Activated CD8-positive, alpha-beta memory T cell treated with anti-CD3 and anti-CD28 coated beads for 4 hours (primary cell): ENCODE measurements at places on chromosomes 1 and 21.

GRCh38 chr1:226404063-226404903 is 3.6 kb downstream of the PARP1 start:
- DNase-seq = no peak

- DNase-seq = no peak
Observed at GRCh38 chr1:47469910-47470309, 32.1 kb downstream of the FOXD2 start.

DNA sequence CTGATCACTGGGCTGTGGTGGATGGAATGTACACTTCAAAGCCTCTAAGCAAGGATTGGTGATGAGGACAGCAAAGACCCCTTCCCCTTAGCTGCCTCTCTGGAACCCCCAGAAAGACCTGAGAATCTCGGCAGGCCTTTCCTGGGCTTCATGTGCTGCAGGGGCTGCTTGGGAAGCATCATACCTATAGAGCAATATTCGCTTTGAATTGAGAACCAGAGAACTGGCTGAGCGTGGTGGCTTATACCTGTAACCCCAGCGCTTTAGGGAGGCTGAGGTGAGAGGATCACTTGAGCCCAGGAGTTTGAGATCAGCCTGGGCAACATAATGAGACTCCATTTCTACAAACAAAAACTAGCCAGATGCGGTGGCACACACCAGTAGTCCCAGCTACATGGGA is 22.0 kb downstream of the CSF1 start:
- no peak for DNase-seq

- DNase-seq = no peak
Observed at GRCh38 chr1:27106561-27107323, 48.2 kb downstream of the SLC9A1 start.

DNA sequence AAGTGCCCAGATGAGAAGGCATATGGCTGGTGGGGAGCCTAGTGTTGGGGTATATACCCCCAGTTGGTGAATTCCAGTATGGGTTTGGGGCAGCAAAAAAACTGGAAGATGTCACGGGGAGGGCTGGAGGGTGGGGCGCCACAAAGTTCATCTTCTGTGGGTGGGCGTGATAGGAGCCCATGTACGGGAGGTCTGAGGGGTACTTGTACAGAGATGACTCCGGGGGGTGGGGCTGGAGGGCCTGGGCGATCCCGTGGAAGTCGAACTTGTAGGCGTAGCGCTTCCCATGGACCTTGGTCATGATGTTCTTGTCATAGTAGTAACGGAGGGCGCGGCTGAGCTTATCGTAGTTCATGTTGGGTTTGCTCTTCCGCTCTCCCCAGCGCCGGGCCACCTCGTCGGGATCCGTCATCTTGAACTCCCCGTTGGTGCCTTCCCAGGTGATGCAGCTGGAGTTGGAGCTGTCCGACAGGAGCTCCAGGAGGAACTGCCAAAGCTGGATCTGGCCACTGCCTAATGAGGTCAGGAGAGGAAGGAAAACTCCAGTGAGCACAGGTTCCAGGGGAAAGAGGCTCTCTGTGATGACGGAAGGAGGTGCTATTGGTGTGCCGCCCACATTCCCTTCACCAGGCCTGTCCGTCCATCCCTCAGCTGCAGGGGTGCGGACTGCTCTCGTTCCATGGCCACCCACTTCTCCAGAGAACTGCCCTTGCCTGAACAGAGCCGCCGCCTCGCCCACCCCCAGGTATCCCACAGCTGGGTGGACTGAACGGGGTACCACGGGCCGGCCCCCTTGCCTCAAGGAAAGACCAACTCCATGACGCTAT is 114.7 kb downstream of the ERG start:
- no peak for DNase-seq

DNA sequence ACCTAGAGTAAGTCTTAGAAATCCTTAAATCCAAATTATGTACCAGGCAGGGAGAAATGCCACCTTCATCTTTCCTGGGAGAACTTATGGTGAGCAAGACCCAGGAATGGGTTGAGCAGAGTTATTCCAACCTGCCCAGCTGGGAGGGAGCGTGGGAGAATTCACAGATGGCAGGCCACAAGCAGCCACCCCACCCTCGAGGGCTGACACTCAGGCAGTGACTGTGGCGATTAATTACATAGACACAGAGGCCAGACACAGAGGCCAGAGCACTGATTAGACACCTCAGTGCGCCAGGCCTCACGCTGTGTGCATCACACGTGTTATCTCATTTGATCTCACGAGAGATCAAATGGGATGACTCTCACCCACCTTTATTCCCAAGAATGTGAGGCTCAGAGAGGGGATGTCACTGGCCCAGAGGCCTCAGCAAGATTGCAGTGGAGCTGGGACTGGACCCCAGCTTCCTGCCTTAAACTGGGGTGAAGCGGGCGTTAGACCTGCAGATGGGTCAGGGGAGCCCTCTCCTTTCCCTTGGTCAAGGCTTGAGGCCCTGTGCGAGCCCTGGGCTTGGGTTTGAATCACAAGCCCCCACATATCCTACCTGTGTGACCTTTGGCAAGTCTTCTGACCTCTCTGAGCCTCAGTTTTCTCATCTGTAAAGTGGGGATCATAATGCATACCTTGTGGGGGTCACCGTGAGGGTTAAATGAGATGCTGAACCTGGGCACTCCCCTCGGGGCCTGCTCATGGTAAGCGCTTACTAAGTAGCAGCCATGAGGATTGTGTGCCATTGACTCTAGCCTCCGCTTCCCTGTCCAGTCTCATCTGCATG is 28.8 kb upstream of the PADI4 start:
- DNase-seq = no peak

DNA sequence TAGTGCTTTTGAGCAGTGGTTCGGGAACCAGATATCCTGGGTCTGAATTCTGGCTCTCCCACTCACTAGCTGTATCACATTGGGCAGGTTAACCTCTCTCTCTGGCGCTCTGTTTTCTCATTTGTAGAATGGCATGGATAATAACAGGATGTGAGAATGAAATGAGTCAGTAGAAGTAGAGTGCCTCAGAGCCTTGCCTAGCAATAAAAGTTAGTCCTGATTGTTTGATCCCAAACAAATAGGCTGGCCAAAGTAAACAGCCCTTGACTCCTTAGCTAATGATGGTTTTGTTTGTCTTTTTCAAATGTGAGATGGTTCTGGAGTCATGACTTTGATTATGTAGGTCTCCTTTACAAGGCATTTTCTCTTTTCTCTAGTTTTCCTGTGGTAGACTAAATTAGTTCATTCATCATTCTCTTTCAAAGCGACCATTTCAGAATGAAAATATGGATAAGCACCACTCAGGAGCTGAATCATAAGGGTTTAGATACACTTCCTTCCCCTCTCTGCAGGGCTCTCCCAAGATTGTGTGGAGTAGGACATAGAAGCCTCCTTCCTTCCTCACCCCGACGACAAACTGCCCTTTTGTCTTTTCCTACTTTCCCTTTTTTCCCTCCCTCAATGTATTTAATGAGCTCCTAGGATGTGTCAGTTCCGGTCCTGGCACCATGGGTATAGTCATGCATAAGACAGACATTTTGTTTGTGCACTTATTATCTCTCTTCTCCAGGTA is 23.1 kb downstream of the KIAA0040 start:
- DNase-seq = no peak

DNA sequence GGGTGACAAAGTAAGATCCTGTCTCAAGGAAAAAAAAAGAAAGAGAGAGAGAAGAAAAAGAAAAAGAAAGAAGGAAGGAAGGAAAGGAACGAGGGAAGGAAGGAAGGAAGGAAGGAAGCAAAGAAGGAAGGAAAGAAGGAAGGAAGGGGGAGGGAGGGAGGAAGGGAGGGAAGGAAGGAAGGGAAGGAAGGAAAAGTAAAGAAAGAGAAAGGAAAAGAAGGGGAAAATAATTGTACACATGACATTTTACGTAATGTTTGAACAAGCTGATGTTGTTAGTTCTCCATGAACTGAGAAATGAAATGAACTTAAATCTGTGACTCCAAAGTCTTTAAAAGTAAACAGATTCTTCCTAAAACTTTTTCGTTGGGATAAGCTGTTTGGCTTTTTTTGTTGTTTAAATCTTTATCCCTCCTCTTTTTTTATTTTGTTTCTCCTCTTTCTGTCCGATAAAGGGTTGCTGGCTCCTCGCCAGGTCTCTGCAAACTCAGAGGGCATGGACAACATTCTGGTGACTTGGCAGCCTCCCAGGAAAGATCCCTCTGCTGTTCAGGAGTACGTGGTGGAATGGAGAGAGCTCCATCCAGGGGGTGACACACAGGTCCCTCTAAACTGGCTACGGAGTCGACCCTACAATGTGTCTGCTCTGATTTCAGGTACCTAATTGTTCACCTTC is 59.8 kb downstream of the IL12RB2 start:
- no peak for DNase-seq

DNA sequence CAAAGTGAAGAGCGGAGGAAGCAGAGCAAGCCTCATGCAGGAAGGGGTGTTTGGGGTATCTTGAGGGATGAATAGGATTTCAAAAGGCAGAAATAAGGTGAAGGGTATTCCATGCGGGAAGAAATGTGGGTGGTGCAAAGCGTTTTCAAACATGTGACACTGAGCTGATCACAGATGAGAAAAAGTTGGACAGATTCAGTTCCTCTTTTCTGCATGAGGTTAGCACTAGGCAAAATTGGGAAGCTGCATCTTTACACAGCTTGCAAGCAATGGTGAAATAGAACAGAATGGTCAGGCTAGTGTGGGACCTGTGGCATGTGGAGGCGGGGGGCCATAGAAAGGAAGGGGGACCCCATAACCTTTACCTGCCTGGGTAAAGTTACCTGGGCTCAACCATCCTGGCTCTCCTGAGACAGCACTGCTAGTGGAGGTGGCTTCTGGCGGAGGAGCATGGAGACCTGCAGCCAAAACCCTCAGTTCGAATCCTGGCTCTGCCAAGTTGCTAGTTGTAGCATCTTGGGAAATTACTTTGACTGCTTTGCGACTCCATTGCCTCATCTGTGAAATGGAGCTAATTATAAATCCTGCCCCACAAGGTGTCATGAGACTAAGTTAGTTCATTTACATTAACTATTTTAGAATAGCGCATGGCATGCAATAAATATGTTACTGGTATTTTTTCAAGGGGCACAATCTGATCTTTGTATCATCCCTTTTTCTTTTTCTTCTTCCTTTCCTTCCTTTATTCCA is 16.4 kb downstream of the KCNA10 start:
- no peak for DNase-seq
